ENCODE measurements at places on chromosomes 3 and 15.
A peak's percentile ranks its signal among the peaks of the same experiment; 100 is the strongest.

GRCh38 chr3:73409138-73409763 lies 215.5 kb downstream of the PDZRN3 start:
- no peak for DNase-seq

DNA sequence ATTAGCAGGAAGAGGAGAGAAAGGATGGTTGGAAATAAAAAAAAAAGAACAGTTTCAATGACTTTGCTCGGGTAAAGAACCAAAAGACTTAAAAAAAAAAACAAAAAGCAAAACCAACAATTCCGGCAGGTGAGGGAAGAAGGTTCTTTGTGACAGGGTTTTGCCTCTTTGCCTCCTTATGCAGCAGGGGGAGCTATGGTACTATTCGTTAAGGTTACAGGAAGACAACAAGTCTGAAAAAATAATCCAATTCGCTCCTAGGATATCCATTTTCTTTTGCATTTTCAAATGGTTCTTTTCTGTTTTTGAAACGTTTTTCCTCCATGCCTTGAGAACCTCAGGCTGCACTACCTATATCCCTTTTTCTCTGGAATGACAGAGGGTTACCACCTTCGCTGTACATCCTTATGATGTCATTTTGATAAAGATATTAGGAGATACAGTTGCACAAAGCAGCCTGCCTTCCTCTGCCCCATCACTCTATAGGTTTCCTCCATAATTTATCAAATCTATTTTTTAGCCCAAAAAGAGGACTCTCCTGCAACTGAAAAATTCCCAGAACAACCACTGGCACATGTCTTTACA lies 55.0 kb downstream of the CFAP20DC start:
- peak; percentile 77 for DNase-seq

GRCh38 chr3:172216911-172217310 lies 177.5 kb downstream of the FNDC3B start:
- DNase-seq, result no peak

GRCh38 chr3:76943671-76944070 lies 96.2 kb upstream of the ROBO2 start:
- no peak for DNase-seq

DNA sequence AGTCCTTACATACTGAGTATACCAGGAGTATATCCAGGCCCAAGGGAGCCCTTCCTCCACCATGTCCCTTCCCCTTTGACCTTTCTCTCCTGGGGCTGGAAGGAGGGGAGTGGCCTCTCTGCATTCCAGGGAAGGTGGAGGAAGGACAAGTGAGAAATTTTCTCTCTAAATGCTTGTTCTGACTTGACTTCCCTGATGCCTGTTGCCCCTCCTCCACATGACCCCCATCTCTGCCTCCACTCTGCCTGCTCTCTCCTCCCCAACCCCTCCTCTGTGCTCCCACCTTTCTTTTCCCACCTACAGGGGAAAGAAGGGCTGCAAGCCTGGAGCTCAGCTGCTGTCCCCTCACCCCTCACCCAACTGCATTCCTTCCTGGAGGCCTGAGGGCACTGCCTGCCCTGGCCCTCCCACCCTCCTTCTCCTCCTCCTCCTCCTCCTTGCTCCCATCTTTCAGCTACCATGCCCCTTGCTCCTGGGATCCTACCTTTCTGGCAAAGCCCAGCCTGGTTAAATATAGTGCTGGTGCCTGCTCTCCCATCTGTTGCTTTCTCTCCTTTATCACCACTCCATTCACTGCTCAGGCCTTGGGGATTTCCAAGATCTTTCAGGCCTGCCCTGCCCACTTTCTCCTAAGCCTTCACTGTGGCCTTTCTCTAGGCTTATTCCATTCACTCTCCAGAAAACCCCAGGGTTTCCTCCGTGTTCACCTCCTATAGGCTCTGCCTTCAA lies 8.5 kb upstream of the DAG1 start:
- DNase-seq, result no peak

- no peak for DNase-seq
These were observed 552.9 kb upstream of the SUCLG2 start for GRCh38 chr3:68207327-68207726.

All from NCI-H748 treated with DMSO at 0.1 percent for 48 hours (cell line).